ENCODE measurements at places on chromosomes 5 and 9.

DNA sequence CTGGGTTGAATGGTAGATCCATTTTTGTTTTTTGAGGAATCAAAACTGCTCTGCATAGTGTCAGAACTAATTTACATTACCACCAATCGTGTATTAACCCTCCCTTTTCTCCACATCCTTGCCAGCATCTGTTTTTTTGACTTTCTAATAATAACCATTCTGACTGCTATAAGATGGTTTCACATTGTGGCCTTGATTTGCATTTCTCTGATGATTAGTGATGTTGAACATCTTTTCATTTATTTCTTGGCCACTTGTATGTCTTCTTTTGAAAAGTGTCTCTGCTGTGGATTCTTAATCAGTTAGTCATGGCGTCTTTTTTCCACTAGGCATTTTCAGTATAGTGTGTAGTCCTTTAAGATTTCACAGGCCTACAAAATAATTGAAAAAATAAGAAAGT, 2144.3 kb upstream of the C9orf72 start:
- no peak for DNase-seq

DNA sequence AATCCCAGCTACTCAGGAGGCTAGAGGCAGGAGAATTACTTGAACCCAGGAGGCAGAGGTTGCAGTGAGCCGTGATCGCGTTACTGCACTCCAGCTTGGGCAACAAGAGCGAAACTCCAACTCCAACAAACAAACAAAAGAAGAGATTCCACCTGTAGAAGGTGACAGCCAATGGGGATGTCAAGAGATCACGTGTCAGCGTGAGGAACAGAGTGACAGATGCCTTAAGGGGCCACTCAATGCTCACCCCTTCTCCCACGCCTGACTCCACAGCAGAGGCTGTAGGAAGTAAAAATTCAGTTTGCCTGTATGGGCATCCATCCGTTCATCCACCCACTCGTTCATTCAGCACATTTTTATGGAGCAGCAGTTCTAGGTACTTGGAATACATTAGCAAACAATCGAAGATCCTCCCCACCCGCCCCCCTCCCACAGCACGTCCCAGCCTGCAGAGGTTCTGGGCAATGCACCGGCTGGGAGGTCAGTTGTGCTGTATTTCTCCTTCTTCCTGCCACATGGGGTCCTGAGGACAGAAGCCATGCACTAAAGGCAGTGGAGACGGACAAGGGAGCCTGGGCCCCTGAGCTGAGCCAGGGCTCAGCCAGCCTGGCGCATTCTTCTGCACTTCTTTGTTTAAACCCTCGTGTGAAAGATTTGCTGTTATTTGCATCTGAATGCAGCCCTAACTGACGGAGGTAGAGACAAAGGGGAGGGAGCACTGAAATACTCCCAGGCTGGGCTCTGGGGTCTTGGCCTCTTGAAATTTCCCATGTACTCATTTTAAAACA, 11.3 kb upstream of the RNF130 start:
- no peak for DNase-seq

DNA sequence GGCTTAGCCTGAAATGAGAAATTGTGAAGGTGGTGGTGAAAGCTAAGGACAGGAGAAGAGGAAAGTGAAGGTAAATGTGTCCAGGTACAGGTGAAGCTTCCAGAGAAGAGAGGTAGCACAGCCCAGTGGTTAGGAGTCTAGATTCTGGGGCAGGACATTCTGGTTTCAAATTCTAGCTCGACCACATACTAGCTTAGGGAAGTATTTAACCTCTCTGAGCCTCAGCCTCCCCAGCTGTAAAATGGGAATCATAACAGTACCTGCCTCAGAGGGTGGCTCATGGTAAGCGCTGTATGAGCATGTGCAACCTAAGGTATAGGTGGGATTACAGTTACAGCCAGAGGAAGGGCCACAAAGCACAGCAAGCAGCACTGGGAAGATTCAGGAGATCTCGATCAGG, 55.2 kb downstream of the PCDH1 start:
- no peak for DNase-seq

GRCh38 chr5:89572696-89573095, 689.7 kb upstream of the MEF2C start:
- DNase-seq = no peak

DNA sequence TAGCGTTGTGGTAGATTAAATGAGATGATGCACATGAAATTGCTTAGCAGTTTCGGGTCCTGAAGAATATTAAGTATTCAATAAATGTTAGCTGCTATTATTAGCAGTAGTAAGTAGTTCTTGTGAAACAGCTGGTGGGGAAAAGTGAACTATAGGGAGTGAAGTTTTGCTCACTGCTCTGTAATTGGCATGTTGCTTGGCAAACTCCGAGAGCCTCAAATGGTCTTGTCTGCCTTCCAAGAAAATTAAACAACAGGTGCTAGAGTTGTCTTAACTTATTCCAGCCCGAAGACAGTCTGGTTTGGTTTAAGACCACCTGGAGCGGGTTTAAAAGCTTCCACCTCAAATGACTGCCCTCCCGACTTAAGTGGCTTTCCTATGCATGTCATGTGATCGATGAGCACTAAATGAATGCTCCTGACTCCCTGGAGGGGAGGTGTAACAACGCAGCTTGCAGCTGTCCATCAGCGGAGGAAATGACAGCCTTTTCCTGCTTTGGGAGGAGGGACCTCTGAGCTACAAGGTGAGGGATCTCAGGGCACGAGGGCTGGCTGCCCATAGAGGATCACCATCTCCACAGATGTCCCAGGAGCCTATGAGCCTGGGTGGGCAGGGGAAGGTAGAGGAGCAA, 202.9 kb upstream of the PANK3 start:
- no peak for DNase-seq

DNA sequence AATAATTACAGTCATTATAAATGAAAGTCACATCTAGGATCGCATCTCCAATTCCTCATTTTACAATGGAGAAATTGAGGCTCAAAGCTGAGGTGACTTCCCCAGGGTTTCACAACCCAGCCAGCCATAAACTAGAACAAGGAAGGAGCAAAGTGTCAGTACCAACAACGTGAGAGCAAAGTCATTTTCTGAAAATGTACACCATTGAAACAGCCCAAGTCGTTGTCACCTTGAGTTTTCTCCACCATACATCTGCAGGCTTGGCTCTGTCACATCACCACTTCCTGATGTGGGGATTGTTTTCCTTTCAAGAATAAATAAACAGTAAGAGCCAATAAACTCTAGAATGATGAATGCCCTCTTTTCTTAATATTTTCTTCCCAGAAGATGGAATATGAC, 184.5 kb upstream of the PTGER4 start:
- no peak for DNase-seq

GRCh38 chr5:38465061-38465460, 91.4 kb downstream of the LIFR start:
- no peak for DNase-seq

DNA sequence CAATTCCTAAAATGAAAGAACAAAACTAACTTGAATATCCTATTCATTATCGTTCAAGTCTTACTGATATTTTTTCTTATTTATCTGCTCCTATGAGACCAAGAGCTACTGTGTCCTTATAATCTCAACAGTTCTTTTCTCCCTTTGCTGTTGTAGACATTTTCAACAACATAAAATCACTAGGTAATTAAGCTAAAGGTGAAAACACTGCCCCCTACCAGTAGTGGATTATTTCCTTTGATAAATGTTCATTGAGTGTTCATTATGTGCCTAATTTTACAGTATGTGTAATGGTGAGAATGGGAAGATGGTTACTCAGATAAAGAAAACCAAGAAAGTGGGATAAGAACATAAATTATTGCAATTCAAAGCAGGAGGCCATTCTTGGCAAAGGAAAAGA, 41.4 kb upstream of the PAPPA start:
- DNase-seq = no peak

DNA sequence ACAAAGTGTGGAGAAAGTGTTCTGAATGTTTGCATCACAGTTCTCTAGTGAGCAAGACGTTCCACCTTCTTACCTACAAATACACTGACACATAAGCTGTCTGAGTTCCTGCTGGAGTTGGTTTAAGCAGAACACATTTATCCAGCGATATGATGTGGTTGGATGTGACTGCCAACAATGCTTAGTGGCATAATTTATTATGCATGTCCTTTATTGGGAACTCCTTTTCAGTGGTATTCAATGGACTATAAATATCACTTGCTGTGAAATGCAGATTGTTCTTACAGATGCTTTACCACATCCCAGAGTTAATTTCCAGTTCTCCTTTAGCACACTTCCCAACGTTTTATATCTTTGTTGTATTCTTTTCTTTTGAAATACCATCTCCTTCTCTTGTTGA, 222.2 kb downstream of the LURAP1L start:
- DNase-seq = no peak

DNA sequence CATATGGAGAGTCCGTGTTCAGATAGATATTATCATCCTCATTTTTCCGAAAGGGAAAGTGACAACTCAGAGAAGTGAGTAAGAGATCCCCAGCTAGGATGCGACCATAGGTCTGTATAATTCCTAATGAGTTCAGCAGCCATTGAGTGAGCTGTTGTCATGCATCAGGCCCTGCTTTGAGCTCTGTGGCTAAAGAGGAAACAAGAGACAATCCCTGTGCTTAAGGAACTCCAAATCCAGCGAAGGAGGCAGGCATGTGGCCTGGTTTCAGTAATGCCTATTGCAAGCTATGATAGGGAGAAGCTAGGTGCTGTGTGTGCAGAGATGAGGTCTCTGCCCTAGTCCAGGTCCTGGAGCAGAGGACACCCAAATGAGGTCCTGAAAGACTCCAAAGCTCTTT, 192.8 kb downstream of the ACTL7B start:
- DNase-seq = no peak

GRCh38 chr9:4113711-4114110, 186.2 kb downstream of the GLIS3 start:
- no peak for DNase-seq

DNA sequence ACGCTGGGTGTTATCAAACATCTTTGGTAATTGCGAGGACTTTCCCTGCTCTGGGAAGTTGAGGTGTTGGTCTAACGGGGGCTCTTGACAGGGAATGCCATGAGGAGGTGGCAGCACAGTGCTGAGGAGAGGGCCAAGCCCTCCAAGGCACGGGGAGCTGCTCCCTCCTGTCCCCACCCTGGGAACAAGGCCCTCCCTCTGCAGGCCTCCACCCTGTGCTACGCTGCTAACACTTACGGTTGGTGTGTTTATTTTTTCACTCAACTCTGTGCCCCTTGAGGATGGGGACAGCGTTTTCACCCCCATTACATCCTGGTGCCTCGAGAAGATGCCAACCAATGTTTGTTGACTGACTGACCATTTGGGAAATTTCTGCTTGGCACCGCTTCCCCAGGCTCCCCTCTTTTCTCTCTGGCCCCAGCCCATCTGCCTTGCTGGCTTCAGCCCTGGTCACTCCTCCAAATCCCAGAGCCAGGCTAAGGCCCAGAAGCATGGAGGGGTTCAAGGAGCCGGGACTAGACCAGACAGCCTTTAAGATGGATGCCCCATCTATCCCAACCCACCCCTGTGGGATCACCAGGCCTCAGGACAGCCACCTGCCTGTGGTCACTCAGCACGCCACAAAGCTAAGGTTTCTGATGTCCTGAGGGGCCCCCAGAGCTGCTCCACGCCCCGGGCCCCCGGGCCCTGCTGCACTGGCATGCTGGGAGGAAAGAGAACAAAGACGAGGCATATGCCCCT, 125.7 kb downstream of the BARX1 start:
- no peak for DNase-seq

DNA sequence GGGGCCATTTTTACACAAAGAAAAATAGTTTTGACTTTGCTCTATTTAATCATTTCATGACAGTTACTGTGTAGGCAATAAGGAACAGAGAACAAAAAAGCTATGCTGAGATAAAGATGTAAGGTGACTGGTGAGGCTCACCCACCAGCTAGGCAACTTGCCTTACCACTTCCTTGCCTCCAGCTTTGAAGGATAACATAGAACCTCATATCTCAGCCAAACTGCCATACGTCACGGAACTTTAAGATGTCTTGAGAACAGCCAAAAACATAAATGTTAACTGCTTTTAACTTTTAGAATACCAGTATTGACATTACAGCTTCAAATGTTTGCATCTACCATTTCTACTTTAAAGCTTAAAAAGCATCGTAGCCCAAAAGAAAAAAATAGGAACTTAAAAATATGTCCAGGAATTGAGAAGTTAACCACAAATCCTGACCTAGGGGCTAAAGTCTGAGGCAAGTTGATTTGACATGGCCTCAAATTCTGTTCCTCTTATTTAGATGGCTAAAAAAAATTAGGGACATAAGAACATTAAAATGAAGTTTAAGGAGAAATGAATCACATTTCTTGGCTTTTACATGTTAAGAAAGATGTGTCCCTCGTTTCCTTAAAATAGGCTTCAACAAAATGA, 7.7 kb upstream of the GCNT4 start:
- DNase-seq = peak; percentile 36

GRCh38 chr9:136705564-136705963, 6.8 kb upstream of the DIPK1B start:
- no peak for DNase-seq

GRCh38 chr5:82938901-82939725, 138.1 kb downstream of the TMEM167A start:
- DNase-seq = no peak

DNA sequence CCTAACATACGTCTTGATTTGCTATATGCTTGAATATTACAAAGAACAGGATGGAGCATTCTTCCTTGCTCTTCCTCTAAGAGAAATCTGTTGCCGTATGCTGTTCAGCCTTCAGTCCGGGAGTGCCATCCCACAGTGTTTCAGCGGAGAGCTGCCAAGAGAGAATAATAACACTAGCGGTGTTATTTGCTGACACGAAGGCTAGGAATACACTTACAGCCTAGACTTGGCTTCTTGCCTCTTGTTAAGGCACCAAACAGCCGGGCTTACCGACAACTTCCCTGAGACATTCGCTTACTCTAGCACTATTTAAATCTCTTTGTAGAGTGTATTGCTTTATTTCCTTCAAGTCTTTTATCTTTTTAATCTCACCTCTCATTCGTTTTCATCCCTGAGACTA, 31.4 kb downstream of the KCTD16 start:
- no peak for DNase-seq

DNA sequence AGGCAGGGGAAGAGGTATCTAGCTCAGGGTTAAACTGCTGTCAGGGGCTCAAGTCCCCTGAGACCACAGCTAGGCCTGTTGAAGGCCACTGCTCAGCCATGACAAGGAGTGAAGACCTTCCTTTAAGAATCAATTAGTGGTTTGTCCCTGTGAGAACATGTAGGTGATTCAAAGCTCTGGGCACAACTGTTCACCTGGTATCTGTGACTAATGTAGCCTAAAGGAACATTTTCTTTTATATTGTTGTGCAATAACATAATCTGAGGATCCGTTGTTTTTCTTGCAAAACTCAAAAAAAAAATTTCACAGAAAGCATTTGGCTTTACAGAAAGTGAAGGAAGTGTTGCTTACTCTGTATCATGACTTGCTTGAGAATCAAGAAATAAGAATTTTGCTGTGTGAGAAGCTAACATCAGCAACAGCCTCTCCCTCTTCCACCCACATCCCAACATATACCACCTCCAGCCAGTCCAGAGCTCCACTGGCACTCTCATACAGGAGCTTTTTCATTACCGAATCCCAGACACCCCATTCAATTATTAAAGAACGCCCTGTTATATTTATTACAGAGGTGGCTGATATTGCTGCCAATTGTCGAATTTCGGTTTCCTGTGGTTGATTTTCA, 807.0 kb downstream of the TLE4 start:
- no peak for DNase-seq

Measured in activated CD4-positive, alpha-beta T cell treated with anti-CD3 and anti-CD28 coated beads for 48 hours (primary cell).